ENCODE measurements at places on chromosomes 4 and X.

- no peak for DNase-seq
Observed at GRCh38 chr4:38930204-38930603, 62.6 kb downstream of the FAM114A1 start.

DNA sequence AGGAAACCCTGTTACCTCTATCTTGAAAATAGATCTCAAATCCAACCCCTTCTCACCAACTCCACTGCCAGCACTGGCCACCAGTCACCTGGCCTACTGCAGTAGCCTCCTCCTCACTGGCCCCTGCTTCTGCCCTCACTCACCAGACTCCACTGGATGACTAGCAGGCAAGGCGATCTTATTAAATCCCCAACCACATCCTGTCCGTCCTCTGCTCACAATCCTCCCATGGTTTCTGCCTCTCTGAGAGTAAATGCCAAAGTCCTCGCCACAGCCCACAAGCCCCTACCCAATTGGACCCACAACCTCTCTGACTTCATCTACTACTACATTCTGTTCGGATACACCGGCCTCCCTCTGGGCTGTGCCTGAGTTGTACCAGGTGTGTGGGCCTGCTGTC lies 5.4 kb upstream of the PIM2 start:
- DNase-seq: no peak

- no peak for DNase-seq
Observed at GRCh38 chr4:129821073-129821472, 725.1 kb downstream of the C4orf33 start.

DNA sequence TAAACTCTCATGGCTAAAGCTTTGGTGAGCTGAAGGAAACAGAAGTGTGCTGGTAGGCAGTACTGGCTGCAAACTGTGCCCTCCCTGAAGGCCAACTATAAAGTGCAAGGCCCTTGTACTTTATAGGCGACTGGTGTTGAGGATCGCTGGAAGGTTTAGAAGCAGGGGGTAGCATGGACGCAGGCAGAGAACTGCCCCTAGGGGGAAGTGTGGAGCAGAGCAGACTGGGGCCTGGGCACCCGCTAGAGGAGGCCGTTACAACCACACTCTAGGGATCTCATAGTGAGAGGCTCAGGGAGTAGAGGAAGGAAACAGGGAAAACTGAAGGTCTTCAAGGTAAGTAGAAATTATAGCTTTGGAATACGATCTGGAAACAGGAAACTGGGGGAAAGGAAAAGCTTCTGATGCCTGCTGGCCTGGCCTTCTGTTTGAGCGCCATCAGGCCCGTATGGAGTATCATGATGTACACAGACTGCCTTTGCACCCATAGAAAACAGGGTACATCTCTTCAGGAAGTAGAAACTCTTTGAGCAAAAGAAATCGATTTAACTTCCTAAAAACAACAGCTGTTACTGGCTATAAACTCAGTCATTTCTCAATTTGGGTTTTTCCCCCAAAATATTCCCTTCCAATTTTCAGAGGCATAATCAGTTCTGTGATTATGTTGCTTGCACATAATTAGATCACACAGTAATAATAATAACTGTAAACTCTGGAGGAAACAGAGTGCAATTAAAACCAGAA lies 23.9 kb upstream of the TMSB4X start:
- no peak for DNase-seq

DNA sequence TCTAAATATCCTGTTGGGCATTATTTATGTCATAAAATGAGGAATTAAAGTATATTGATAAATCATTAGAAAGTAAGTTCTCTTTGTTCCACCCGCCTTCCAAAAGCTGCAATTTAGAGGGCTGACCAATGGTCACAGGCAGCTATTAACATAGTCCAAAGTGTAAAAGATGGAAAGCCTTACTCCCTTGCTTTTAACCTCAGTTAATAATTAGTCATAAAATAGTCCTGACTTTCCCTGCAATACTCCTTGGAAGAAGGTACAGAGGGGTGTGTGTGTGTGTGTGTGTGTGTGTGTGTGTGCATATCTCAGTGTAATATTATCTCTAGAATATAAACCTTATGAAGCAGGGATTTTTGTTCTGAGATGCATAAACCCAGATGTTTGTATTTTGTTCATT lies 275.4 kb downstream of the FAT4 start:
- no peak for DNase-seq

- DNase-seq: no peak
Observed at GRCh38 chr4:161343569-161343950, 820.2 kb downstream of the FSTL5 start.

GRCh38 chr4:156194896-156195295 lies 241.2 kb upstream of the CTSO start:
- no peak for DNase-seq

- DNase-seq: no peak
Observed at GRCh38 chr4:11565899-11566298, 137.2 kb upstream of the HS3ST1 start.

DNA sequence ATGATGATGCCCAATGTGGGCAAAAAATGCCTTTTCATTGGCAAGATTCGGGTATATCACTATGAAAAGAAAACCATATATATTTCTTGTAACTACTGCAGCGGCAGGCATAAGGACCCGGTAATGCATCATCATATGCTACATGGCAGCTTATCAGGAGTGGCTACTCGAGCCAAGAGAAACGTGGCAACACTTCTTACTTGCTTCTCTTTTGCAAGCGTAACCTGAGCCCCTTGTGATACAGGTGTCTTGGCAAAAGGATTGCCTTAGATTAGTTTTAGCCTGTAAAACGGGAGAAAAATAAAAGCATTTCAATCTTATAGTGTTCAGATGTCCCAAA lies 280.3 kb downstream of the SPRY1 start:
- no peak for DNase-seq

GRCh38 chrX:112731793-112732192 lies 52.1 kb upstream of the LHFPL1 start:
- DNase-seq: no peak

GRCh38 chrX:15973946-15974345 lies 119.3 kb upstream of the AP1S2 start:
- no peak for DNase-seq

- DNase-seq: no peak
Observed at GRCh38 chr4:108950158-108950915, 187.5 kb upstream of the ETNPPL start.

- no peak for DNase-seq
Observed at GRCh38 chr4:17092736-17093437, 194.4 kb upstream of the LDB2 start.

GRCh38 chr4:77804471-77804870 lies 14.7 kb downstream of the CNOT6L start:
- DNase-seq: no peak

- no peak for DNase-seq
Observed at GRCh38 chr4:10582059-10582686, 102.4 kb downstream of the CLNK start.

GRCh38 chrX:77793946-77794345 lies 7.9 kb upstream of the ATRX start:
- no peak for DNase-seq

DNA sequence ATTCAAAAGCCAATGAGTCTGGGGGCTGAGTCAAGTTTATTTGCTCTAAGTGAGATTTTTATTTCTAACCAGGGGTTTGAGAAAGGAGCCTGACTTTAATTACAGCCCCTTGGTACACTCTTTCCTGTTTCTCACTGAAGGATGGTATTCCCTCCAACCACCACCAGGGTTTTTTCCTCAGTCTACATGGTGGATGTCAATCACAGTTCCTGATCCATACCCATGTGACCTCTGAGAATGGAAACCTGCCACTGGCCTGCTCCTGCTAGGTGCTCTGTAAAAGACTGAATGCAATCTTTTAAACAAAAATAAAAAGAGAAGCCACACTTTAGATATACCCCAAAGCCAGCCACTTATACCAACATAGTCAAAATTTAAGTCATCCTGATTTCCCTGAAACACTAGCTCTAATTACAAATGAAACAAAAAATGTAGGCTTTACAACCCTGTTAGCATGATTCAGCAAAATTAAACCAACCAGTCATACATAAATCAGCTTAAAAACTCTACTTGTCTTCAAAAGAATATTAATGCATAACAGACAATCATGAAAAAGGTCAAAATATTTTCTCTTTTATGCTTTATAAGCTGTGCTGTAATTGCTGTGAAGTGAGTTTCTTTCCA lies 112.1 kb upstream of the NWD2 start:
- no peak for DNase-seq

DNA sequence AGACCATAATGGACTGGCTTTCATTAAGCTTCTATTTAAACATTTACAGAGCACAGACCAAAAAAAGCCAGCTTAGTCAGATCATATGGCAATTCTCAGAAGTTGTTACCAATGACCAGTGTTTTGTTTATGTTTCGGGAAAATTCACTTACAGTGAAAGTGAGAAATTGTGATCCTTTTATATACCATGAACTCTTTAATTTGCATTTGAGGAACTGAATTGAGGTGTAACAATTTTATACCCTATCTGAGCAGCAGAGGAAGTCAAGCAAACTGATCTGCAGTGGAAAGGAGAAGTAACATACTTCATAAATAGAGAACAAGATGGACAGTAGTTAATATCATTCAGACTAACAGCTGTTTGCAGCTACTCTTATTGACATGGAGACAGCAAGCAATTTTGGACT lies 97.1 kb downstream of the TMA16 start:
- no peak for DNase-seq

DNA sequence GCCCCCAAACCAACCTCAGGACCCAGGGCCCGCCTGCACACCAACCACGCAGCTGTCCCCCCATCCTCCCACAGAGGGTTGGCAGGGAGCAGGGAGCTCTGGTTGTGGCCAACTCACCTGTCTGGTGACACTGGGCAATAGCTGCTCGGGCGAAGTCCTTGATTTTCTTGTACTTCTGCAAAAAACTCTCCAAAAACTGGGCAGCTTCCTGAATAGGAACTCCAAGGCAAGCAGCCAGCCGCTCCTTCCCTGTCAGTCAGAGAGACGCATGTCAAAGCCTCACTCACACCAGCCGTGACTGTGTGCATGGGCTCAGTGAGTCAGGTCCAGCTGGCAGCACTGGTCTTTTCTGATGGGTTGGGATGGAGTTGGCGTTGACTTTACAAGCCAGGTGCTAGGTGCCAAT lies 26.4 kb downstream of the NAT8L start:
- DNase-seq: no peak

DNA sequence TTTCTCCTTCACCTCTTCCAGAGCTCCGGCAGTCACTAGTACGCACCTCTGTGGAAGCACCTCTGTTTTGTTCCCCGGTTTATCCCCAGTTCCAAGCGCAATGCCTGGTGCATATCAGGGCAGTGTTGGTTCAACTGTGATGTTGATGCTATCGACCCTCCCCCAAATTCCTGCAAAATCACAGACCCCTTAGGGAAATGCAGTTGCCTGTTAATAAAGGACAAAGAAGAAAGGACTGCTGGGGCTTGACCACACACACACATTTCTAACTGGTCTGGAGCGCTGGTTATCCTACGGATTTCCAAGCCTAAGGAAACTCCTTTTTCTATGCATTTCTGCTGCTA lies 530 bp upstream of the NMU start:
- no peak for DNase-seq

GRCh38 chr4:3127112-3127511 lies 52.6 kb downstream of the HTT start:
- no peak for DNase-seq

DNA sequence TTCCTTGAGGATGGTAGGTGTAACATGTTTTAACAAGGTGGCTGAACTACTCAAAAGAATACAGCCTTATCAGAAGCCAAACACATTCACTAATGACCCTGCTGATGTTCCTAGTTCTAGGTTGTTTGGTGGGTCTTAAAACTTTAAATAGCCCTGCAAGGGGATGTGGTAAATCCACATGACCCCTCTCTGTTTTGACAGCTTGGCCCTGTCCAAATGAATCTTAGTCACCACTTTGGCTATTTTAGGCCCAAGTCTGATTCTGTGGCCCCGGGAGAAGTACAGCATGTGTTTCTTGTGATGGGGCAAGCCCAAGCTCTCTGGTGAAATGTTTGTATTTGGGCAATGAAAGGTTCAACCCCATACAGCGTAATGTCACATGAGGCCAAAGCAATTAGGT lies 54.5 kb upstream of the GPR34 start:
- DNase-seq: no peak

DNA sequence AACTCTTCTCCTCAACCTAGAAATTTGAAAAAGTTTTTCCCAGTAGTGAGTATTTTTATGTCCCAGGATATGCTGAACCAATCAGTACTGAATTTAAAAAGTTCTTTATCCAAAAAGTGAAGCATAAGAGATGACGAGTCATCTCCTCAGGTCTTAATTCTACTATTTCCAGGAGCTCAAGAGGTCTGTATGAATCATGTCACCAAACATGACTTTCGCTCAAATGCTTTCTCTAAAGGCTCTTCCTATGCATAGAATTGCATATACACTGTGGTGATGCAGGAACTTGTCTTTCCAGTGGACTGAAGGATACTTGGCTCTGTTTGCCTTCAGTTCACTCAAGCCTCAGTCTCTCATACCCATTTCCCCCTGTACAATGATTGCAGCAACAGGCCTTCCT lies 36.1 kb downstream of the ZNF41 start:
- no peak for DNase-seq

DNA sequence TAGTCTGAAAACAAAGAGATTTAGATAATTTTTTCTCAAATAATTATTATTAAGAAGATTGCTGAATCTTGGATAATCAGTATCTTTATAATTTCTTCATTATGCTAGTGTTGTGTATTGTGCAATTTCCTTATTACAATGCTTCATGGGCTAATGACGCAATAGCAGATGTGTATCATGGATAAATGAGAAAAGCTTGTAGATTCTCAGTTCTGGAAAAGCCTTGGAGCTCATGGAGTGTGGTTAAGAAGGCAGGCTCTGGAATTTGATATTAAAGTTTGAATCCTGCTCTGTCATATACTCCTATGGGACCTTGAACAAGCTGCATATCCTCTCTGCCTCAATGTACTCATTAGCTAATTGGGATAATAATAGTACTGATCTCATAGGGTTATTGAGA lies 18.9 kb upstream of the CXCL8 start:
- no peak for DNase-seq

DNA sequence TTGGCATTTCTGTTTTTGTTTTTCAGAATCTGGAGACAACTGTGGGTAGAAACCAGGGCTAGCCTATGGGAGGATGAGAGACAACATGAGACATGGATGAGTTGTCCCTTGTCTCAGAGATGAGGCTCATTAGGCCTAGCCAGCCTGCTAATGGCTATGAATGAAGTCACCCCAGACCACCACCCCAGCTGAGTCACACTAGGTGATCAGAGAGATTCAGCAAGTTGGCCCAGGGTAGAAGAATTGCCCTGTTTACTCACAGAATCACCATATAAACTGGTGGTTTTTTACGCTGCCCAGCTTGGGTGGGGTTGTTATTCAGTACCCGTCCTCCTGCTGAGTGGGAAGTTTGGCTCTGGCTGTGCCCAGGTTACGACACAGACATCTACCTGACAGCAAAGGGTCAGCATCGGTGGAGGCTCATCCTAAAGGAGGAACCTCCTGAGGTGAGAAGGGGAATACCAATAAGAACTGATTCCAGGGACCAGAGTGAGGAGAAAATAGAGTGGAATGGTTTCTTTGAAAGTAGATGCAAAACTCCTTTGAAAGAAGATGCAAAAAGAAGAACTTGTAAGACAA lies 17.2 kb upstream of the ARSJ start:
- DNase-seq: no peak

GRCh38 chrX:154818916-154819770 lies 13.9 kb upstream of the MPP1 start:
- DNase-seq: no peak

Data from activated naive CD8-positive, alpha-beta T cell treated with anti-CD3 and anti-CD28 coated beads, Interleukin-2, amount 50 U/mL, for 16 hours (primary cell).